NCI-H1417 treated with DMSO at 0.1 percent for 48 hours (cell line): ENCODE measurements at places on chromosomes 13 and 19.

GRCh38 chr19:35871611-35872010 lies 3.2 kb downstream of the APLP1 start:
- no peak for DNase-seq

- no peak for DNase-seq
Observed at GRCh38 chr19:33191501-33191900, 2.6 kb upstream of the LRP3 start.

DNA sequence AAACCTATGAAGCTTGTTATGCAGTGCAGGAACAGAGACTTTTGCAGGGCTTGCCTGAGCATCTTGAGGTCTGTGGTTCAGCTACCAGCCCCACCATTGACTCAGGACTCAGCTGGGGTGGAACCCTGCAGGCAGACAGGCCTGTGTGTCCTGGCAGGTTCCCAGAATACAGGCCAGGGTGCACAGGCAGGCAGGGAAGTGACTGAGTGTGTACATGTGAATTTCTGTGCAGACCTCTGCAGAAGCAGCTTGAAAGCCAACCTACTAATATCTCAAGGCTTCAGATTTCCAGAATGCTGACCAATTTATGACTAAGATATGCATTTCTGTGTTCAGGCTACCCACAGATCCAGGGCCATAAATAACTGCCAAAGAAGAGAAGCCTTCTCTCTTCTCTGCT lies 254.4 kb downstream of the DLEU7 start:
- no peak for DNase-seq

DNA sequence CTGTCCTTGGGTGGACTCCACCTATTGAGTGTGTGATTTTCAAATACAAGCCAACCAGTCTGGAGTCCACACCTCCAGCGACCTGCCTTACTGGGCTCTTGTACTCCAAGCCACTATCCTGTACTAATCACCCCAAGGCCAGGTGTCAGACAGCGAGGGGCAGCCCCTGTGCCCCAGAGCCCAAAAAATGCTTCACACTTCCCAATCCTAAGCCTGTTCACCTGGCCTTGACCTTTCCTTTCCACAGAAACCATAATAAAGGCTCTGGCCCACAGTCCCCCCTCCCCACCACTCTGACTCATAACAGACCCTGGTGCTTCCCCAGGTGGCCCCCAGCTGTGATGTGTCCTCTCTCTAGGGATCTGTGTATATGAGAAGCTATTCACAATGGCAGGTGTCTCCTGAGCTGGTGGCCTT lies 3.9 kb downstream of the CD209 start:
- no peak for DNase-seq

- DNase-seq = no peak
Observed at GRCh38 chr13:39283072-39283471, 244.8 kb downstream of the NHLRC3 start.

DNA sequence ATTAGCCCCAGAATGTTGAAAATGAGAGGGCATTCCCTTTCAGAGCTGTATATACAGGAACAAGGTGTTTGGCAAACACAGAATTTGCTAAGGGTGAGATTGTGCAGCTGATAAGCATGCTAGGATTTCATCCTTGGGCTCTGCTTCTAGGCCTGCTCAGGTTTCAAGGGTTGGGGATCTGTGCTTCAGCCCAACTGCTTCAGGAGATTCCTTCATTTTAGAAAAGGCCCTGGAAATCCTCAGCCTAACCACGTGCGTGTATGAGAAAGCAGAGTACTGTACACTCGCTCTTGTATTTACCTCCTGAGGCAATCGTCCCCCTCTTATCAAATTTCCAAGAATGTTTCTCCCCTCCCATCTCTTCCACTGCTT lies 291.6 kb upstream of the ARGLU1 start:
- DNase-seq = no peak

DNA sequence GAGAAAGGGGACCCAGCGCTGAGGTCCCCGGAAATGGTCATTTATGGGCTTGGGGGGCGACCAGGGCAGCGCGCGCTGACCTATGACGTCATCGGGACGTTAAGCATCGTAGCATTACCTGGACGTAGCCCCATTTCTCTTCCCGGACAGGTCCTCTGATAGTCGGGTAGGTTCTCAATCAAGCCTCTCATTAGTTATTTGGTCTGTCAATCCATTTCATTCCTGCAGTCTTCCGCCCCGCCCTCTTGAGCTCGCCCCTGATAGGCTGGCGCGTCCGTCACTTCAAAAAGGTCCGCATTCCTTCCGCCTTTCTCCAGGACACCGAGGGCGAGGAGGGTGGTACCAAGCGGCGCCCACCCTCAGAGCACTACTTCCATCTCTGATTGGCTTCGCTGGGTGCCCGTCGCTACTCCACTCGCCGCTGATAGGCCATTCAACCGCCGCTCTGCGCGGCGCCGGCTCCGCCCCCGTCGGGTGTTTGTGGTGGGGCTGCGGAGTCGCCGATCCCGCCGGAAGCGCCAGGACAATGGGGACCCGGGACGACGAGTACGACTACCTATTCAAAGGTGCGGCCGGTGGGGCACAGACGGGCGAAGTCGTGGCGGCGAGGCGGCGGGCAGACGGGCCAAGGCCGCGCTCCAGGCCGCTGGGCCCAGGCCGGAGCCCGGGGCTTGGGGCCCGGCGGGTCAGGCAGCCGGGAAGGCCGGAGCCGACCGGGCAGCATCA lies at the start of gene RAB11B:
Gene RAB11B (plus strand): TSS at position 470 of the 726 bp plus-strand sequence. CDS start 57 bp downstream, at position 527.
- peak; percentile 99 for DNase-seq

DNA sequence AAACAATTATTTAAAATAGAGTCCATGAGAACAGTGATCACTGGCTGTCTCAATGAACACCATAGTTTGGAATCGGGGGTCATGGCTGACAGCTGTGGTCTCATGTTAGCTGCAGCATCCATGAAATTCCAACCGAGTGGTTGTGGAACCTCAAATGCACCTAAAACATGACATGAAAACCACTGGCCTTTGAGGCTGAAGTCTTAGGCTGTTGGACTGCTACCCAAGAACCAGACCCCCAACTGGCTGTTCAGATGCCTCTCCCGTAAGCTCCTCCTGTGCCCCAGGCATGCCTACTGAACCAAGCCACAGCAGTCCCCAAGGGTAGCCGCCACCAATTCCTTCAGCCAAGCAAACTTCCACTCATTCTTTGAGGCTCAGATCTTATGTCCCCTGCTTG lies 50.5 kb downstream of the ATP7B start:
- no peak for DNase-seq

GRCh38 chr19:17794731-17795494 lies at the start of gene B3GNT3:
Gene B3GNT3 (plus strand): TSS chr19:17795138. CDS start chr19:17807808, 12,670 bp downstream.
- no peak for DNase-seq

DNA sequence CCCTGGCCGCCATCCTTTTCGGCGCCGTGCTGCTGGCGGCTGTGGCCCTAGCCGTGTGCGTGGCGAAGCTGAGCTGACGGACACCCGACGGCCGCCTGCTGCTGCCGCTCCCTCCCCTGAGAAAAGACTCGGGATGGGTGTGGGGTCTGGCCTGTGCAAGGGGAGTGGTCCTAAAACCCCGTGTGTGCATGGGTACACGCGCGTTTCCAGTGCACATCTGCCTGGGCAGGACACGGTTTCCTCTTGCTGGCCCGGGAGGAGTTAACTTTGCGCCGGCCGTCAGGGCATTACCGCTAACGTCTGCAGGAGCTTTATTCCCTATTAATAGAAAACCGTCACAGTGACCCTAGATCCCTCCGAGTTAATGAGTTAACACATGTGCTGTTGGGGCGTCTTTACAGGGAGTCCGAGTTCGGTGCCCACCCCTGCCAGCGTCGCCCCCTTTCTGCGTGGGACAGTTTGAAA lies 1.3 kb downstream of the RGS9BP start:
- no peak for DNase-seq

- DNase-seq = no peak
Observed at GRCh38 chr19:10514211-10515145, 2.8 kb downstream of the S1PR5 start.

DNA sequence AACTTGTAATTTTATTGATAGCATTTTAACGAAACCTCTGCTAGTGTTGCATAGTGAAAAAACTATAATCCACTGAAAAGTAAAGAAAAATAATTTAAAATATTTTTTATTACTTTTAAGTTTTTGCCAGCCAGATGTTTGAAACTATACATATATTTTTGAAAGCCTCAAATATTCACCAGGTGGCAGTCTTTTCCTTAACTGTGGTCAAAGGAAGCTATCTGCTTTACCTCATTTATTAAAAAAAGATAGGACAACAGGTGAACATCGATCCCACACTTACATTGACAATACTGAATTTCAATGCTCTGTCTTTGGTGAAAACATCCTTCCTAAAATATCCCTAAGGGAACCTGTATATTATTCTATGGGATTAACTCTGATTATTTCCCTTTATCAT lies 100.5 kb downstream of the TRPC4 start:
- no peak for DNase-seq

DNA sequence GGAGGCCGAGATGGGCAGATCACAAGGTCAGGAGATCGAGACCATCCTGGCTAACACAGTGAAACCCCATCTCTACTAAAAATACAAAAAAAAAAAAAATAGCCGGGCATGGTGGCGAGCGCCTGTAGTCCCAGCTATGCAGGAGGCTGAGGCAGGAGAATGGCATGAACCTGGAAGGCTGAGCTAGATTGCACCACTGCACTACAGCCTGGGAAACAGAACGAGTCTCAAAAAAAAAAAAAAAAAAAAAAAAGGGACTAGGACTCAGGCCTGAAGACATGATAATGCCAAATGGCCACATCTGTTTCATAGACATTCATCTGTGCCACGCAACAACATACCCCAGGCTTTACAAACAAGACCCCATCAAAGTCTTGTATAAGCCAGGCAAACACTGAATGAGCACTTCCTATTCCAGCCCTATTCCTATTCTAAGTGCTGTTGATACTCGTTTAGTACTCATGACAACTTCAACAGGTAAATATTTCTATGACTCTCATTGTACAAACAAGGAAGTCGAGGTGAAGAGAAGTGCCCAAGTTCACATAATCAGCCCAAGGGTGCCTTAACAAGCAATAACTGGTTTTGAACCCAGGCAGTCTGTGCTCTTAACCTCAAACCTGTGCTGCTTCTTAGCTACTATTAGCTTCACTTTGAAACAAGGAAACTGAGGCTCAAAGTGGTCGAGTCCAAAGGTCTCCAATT lies 1.7 kb downstream of the B9D2 start:
- no peak for DNase-seq

DNA sequence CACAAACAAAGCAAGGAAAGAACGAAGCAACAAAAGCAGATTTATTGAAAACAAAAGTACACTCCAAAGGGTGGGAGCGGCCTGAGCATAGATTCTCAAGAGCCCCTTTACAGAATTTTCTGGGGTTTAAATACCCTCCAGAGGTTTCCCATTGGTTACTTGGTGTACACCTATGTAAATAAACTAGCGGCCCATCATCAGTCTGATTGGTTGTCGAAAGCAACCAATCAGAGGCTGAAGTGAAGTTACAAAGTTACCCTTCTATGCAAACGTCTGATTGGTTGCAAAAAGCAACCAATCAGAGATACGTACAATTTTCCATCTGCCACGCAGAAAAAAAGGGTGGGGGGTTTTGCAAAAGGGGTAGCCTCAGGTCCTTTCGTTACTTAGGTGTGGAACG lies 96.3 kb upstream of the UBAC2 start:
- DNase-seq = no peak

DNA sequence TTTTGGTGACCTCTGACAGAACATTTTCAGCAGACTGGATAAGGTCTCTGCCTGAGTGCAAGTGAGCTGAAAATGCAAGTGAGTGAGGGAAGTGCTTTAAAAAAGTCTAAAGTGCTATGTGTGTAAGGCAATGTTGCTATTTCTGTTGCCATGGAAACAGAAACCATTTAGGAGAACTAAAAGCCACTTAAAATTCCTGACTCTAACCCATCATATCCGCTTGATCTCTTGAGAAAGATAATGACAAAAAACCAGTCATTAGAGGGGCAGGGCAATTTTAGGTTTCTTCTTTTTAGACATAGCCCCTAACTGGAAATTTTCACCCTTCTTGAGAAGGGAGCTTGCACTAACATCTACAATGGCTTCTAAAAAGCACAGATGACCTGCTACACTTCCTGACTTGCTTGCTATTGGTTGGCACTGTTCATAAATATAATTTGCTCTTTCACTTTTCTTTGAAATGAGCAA lies at the start of gene CYSLTR2:
Gene CYSLTR2 (plus strand): TSS at position 458 of the 468 bp plus-strand sequence. CDS start 52,889 bp downstream, outside the sequence.
- no peak for DNase-seq

DNA sequence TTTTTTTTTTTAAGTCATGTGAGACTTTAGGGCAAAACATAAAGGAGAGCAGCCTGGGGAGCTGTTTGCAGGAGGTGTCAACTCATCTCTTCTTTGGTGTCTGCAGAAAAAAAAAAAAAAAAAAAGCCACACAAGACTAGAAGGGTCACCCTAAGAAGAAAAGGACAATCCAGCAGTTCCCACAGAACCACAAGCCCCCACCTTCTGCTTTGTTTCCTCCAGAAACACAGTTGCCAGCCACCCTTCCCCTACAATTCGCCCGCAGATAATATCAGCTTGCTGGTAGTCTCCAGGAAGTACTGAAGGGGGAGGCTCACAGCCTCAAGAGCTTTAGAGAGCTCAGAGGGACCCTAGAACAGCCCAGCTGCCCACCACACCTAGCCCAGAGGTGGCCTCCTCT lies 22.3 kb upstream of the ZBTB7A start:
- no peak for DNase-seq

GRCh38 chr19:15467734-15468214 lies 3.4 kb upstream of the RASAL3 start:
- DNase-seq = no peak

DNA sequence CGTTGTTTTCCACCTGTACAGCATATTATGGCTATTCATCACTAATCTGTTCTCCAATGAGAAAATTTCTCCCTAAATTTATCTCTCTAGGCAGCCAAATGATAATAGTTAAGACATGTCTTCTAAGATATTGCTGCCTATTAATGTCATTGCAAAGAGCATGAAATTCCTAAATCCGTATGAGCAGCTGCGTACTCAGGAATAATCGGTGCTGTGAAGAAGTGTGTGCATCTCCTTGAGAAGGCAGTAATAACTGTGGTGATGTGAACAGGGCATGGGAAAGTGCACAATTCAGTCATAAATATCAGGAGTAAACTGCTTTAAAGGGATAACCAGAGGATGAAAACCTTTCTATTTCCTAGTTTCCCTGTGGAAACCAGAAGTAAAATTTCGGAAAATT lies 112.2 kb downstream of the SLITRK5 start:
- no peak for DNase-seq

GRCh38 chr19:39525205-39525604 lies 7.4 kb downstream of the EID2B start:
- no peak for DNase-seq

DNA sequence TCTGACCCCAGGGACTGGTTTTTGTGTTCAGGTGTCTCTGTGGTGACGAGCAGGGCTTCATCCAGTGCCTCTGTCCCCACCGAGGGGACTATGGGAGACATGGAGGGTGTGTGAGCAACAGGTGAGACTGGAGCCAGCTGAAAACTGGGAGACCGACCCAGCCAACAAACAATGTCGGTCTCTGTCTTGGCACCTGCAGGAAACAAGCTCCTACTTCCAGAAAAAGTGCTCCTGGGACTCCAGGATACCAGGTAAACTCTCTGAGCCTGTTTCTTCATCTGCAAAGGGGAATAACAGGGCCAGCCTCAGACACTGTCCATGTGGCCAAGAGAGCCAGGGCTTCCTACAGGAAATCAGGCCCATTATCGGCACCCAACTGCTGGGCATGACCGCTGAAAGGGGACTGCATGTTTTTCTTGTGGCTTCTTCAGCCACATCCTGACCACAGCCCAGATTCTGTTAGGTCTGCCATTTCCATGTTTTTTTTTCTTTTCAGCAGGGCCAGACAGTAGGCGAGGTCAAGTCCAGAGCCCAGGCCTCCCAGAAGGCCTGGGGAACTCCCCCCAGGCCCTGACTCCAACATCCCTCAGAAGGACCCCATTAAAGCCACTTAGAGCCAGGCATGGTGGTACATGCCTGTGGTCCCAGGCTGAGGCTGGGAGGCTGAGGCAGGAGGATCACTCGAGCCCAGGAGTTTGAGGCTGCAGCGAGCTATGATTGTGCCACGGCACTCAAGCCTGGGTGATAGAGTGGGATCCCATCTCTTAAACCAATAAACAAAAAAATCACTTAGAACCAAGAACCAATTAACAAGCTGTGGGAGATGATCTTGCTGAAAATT lies 836 bp upstream of the BST2 start:
- no peak for DNase-seq
